ENCODE measurements at places on chromosomes 7 and 10.

- DNase-seq = no peak
Observed at GRCh38 chr10:24777196-24777595, 53.5 kb upstream of the ARHGAP21 start.

GRCh38 chr10:47456079-47456785, 27.7 kb downstream of the ANXA8 start:
- no peak for DNase-seq

DNA sequence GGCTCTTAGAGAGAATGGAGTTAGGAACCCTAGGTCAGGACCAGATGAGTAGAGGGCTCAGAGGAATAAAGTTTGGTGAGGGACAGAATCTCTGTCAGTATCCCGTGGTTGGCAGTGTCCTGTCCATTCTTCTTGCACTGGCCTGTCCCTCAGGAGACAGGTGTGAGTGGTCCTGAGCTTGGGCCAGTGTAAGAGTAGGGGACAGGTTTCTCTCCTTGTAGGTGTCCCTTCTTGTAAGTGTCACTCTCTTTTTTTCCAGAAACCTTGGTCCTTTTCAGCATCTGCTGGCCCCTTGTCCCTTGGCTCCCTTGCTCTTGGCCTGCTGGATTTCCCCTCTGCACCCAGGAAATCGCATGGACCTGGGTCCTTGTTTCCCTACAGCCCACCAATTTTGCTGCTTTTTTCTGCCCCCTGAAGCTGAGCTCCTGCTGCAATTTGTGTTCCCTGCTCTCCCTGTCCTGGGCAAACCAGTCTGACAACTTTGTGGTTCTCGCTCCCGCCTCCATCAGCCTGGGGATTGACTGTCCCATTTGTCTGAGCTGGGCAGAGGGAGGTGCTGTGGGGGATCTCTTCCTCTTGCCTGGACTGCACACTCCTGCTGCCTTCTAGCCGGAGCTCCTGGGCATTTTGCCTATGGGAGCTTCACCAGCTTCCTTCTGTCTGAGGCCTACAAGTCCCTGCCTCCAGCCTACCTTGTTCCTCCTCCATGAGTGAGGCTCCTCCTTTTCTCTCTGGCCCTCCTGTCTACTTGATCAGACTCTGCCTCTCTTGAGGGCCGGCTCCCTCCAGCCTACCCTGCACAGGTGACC, 6.5 kb downstream of the TSPAN14 start:
- no peak for DNase-seq

DNA sequence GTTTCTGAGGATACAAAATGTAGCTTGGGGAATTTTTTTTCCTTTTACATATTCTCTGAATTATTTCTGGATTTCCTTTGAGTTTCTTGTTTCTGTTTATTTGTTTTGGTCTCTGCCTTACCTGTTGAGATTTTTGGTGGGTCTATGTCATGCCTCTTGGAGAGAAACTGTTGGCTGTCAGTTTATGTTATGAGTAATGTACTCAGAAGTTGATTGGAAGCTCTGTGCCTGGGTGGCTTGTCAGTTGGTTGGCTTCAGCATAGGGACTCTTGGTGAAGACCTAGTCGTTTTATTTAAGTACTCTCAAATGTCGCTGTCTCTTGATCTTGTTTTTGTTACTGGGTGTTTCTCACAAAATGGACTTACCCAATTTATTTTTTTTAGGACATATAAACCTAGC, 132.4 kb downstream of the CDK14 start:
- DNase-seq = no peak

- DNase-seq = no peak
Observed at GRCh38 chr7:83178796-83179195, 16.1 kb upstream of the PCLO start.

- DNase-seq = no peak
Observed at GRCh38 chr10:104646146-104646545, 5.1 kb downstream of the SORCS3 start.

- DNase-seq = no peak
Observed at GRCh38 chr7:14487701-14488395, 414.7 kb downstream of the DGKB start.
